Activated CD8-positive, alpha-beta memory T cell treated with anti-CD3 and anti-CD28 coated beads for 48 hours (primary cell): ENCODE measurements at places on chromosomes 1 and 21.

DNA sequence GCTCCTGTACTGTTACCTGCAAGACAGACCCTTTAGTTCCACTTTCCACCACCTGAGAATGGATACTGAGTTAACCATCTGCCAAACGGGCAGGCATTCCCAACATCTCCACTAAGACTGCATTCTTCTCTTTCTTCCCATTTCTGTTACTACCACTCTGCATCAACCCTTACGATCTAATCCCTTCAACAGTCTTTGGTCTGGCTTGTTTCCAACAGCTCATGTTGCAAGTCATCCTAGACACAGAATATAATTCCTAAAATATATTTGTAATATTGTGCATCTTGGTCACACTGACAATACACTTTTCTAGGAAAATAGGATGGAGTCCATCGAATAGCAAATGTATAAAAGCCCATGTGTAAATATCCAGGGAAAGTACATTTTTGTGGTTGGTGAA, 166.7 kb downstream of the SIPA1L2 start:
- no peak for DNase-seq

DNA sequence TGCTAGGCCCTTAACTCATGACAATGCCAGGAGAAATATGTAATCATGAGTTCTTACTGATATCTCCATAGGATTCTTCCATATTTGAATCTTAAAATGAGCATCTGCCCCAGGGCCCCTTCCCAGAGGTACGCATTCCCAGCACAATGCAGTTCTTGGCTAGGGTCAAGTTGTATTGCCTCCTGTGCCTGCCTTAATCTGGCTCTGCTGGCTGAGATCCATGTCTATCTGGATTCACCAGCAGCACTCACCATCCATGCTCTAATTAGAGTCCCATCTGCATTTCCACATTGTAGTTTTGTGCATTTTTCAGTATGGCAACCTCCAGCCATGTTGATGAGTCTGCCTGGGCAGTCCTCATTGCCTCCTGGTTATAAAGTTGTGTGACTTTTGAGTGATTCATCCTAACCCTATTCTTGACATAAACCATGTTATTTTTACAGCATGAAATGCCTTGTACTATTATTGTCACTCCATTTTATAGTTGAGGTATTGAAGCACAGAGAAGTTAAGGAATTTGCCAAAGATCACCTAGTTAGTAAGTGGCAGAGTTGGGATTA, 55.9 kb downstream of the CAMSAP2 start:
- no peak for DNase-seq

DNA sequence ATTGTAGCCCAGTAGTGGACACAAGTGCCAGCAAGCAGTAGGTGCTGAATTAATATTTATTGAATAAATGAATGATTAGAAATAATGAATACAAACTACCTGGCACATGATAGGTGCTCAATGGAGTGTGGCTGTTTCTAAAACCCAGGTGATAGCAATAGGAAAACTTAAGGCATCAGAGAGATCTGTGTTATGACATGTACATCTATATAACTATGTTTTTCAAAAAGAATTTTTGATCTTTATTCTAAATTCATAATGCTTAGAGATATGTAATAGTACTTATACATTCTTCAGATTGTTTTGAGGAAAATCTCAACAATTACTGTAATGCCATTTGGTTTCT, 5.0 kb downstream of the GADD45A start:
- DNase-seq = no peak

DNA sequence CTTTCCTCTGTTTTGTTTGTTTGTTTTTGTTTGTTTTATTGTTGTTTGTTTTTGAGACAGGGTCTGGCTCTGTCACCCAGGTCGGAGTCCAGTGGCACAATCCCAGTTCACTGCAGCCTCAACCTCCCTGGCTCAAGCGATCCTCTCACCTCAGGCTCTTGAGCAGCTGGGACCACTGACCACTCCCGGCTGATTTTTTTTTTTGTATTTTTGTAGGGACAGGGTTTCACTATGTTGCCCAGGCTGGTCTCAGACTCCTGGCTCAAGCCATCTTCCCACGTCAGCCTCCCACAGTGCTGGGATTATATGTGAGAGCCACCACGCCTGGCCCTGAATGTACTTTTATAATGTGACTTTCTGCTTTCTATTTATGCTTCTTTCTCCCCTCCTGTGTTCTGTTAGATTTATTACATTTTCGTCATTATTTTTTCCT, 5.0 kb upstream of the CALML6 start:
- no peak for DNase-seq

- no peak for DNase-seq
These were observed 311.9 kb downstream of the RYR2 start for GRCh38 chr1:237353918-237354317.

GRCh38 chr1:57420981-57421785, 2.7 kb downstream of the DAB1 start:
- DNase-seq = no peak

DNA sequence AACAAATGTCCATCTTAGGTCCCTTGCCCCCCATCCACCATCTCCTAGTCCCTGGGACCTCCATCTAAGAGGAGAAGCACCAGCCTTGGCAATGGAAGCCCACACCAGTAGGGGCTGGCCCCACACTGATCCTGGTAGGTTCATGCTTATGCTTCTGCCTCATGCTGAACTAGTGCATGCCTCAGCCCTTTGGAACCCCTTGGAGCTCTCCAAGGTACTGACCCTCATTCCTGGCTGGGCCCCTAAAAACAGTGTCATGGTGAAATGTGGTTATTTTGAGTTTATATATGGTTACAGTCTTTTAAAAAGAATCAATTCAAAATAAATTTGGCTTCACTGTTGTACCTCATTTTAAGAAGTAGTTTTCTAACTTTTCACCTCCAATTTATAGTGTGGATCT, 108.3 kb downstream of the HIVEP3 start:
- no peak for DNase-seq

GRCh38 chr1:31977385-31978131, 36.1 kb upstream of the KHDRBS1 start:
- DNase-seq = no peak

GRCh38 chr1:109897259-109897955, 13.2 kb upstream of the CSF1 start:
- no peak for DNase-seq

DNA sequence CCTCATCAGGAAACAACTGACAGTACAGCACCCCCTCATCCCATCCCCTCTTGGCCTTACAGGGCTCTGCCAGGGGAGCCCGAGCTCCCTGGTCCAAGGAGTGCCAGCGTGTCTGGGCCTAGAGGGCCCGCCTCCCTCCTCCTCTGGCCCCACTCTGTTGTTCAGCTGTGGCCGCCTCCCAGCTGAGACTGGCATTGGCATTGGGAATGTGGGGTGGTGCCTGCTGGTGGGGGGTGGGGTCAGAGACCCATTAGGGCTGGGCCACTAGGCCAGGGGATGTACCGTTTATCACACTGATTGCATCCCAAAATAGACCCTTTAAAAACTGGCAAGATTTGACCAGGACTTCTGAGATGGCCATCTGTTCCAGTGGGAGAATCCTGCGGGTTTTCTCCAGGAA, 1.4 kb downstream of the LDLRAP1 start:
- no peak for DNase-seq

- no peak for DNase-seq
These were observed 176.5 kb downstream of the PBX1 start for GRCh38 chr1:164735315-164736052.

GRCh38 chr1:5891137-5891536, 101.1 kb downstream of the NPHP4 start:
- no peak for DNase-seq

- no peak for DNase-seq
These were observed 16.4 kb downstream of the RNF220 start for GRCh38 chr1:44421446-44421884.

GRCh38 chr1:32398401-32398800, 4.2 kb upstream of the BSDC1 start:
- DNase-seq = no peak

GRCh38 chr1:220655509-220655908, 34.7 kb upstream of the C1orf115 start:
- DNase-seq = no peak

- no peak for DNase-seq
These were observed 3.4 kb upstream of the LEFTY2 start for GRCh38 chr1:225944387-225944786.

DNA sequence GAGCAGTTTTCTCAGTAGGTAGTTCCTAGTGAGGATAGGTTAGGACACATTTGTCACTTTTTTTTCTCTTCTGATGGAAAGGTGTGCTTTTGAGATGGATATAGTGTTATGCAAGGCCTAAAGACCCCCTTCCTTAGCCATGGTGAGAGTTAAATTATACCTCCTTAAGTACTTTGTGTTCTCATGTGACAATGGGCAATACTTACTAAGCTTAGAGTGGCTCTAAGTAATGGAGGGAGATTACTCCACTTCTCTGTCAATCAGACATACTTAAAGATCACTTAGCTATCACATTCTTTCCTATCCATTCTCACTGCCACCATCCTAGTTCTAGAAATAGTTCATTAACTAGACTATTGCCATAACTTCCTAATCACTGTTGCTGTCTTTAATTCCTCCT, 265.6 kb downstream of the PBX1 start:
- no peak for DNase-seq

DNA sequence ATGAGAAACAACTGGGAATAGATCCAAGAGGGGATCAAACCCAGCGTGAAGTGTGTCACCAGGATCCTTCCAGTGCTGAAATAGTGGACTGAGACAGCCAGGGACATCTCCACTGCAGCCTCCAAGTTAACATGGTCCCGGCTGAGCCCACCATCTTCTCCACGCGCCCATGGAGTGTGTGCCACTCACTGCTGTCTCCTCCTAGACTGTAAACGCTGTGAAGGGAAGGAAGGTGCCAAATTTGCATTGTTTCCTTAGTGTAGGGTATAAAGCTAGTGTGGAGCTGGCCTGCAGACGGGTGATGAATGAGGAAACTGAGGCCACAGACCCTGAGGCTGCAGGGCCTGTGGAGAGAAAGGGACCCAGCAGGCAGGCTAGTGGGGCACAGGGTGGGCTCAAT, 183.6 kb downstream of the FOXD2 start:
- no peak for DNase-seq

GRCh38 chr1:47031059-47031458, 7.6 kb downstream of the CYP4X1 start:
- DNase-seq = no peak

DNA sequence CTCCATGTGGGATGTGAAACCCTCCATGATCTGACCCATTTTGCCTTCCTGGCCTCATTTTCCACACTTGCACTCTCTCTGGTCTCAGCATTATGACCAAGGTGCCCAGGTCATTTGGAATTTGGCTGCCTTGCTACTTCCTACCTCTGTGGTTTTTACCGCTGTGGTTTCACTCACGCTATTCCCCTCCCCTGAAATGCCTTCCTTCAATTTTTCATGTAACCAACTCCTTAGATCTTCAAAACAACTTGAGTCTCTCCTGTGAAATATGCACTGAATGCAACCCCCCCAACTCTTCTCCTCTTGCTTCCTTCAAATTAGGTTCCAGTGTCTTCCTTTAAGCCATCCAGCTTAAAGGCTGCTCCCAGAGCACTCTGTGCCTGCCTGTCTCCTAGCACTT, 50.1 kb downstream of the PHC2 start:
- DNase-seq = no peak

DNA sequence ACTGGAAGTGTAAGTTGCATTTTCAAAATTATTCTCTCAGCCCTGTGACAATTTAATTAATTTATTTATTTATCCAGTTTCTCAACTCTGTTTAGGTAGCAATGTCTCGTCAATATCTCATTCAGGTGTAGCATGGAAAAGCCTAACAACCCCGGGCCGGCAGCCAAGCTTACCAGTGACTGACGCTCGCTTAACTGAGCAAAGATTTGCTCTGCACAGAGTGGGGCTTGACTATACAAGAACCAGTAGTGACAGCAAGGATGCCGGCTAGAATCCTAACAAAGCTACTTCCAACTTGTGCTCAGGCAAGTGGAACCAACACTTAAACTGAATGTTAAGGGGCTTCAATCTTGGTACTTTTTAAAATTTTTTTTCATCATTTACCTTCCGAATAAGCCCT, 80.9 kb upstream of the ESRRG start:
- DNase-seq = no peak
